ENCODE measurements at places on chromosomes 3 and 15. TPM values are rescaled to one million over a fixed set of nuclear protein-coding genes. Genes with fewer than 3 reads are reported as not detected.

ZIC4 gene
- not detected for total RNA-seq

DNA sequence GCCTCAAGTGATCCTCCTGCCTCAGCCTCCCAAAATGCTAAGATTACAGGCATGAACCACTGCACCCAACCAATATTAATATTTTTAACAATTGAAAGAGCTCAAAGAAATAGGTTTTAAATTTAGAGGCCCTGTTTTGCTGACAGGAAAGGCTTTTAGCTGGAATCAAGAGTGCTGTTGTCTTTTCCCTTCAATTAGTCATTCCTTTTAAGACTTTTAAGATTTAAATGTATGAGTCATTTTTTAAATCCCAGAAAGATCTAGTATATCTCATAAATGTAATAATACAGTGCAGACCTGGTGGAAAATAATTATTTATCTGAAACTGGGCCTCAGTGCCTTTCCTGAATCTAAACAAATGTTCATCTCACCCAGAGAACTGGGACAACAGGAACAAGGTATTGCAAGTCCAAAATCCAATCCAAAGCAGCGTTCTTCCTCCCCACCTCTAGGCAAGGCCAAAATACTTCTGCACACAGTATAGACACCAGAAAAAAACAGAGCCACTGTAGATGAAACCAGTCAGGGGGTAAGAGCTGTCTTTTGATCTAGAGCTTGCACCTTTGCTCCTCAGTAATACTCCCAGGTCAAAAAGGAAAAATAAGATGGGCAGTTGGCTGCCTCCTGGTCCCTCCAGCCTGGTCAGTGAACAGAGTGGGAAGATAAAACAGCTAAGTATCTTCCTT, 14.4 kb downstream of the AGTR1 start:
- H3K4me1 ChIP-seq: no peaks in the 10 kb centered on the region
- H3K36me3 ChIP-seq: no peaks in the 10 kb centered on the region
- no peak overlapping the region for H3K27ac ChIP-seq
- no peaks in the 10 kb centered on the region for H3K27me3 ChIP-seq
- no peak overlapping the region for H3K4me3 ChIP-seq

SCAANT1 gene
- not detected for total RNA-seq

DNA sequence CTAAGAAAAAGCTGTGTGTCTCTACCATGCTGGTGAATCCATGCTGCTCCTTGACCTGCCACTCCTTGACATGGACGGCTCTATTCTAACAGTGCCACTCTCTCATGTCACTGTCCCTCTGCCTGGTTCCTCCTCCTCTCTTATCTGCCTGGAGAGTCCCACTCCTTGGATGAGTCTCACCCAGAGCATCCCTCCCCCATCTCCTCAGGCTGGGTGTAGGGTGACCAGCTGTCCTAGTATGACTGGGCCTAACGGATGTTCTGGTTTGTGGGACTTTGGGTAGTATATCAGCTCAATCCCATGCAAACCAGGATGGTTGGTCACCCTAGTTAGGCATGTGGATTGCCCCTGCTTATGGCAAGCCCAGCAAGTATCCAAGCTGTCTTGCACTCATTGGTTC, 54.3 kb downstream of the LIPC start:
- H3K4me1 ChIP-seq: peaks cover 40% of the 10 kb centered on the region
- peak overlapping the region; percentile 15 for H3K4me3 ChIP-seq
- no peaks in the 10 kb centered on the region for H3K27me3 ChIP-seq
- H3K27ac ChIP-seq: peak overlapping the region; percentile 96
- H3K36me3 ChIP-seq: peaks cover 10% of the 10 kb centered on the region
